ENCODE measurements at places on chromosomes 1 and 21.

- no peak for DNase-seq
Observed at GRCh38 chr1:151968058-151968457, 25.6 kb downstream of the S100A10 start.

DNA sequence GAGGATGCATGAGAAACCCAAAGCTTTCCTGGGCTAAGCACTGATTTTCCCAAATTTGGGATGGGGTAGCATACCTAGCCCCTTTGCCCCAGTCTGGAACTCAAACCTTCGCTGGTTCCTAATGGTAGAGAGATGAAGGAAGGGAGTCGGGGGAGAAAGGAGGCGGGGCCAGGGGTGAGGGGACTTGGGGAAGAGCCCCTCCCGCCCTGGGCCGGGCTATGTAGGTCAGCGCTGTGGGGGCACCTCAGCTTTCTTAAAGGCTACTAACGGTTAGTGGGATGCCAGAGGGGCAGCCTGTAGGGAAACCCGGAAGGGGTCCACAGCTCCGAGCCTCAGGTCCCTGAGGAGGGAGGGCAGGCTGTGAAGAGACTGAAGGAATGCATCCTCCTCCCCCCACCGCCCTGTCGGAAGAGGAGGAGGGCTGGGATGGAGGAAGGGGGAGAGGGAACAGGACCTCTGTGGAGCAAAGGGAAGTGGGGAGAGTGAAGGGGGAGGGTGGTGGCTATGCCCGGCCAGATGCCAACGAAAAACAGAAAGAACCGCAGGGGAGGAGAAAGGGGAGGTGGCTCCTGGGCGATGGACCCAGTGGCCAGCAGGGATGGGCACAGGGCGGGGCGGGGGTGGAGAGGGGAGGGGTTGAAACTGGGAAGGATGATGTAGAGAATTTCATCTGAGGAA lies 1.3 kb downstream of the CADM3 start:
- DNase-seq = no peak

DNA sequence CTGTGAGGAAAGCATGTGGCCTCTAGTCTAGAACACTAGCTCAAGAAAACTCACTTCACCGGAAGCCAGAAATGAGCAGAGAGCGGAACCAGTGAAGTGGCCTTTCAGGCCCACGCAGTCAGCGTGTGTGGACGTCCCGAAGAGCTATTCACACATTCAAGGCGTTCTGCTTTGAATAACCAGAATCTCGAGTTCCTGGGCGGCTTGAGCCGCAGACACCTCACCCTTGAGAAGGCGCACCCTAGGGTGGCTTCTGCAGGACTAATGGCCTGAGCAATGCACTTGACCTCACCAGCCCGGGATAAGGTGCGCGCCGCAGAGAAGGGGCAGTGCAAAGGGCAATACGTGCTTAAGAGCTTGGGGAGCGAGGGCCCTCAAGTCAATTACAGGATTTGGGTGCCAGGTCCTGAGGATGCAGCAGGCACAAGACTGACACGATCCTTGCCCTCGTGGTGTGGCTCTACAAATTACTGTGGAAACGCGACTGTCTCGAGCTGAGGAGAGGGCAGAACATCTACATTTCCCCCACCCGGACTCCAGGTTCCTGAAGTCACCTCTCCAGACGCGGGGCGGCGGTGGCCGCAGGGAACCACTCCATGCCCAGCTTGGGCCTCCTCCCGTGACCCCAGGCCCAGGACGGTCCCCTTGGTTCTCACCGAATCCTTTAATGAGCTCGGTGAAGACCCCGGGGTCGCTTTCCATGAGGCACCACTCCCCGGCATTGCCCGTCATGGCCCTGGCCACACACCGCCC lies 455 bp downstream of the UCHL5 start:
- DNase-seq = peak; percentile 4

DNA sequence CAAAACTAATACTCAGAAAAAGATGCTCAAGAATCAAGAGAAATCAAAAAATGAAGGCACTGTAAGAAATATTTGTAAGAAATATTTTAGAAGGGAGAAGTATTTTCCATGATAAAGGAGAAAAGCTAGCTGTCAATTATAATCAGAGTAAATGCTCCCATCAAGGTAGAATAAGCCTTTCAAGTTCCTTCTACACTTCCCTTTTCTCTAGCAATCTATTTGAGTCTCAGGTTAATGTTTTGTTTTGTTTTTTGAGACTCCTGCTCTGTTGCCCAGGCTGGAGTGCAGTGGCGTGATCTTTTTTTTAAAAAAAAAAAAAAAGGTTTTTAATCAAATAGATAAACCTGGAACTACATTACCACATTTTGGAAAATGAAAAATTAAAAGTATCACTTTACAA lies 33.3 kb downstream of the PUM1 start:
- no peak for DNase-seq

Measured in skin of body (tissue), 3 donors.